Cardiac fibroblast (primary cell): ENCODE measurements at places on chromosomes 5 and 9.

- DNase-seq, result no peak
Measured at GRCh38 chr5:128965011-128965637, at the start of gene SLC27A6. Gene SLC27A6, plus strand, starts transcription at chr5:128965488. Its CDS starts 650 bp downstream, at chr5:128966138.

GRCh38 chr9:112072721-112073638 is 102.1 kb downstream of the SUSD1 start:
- peak; percentile 94 for DNase-seq

DNA sequence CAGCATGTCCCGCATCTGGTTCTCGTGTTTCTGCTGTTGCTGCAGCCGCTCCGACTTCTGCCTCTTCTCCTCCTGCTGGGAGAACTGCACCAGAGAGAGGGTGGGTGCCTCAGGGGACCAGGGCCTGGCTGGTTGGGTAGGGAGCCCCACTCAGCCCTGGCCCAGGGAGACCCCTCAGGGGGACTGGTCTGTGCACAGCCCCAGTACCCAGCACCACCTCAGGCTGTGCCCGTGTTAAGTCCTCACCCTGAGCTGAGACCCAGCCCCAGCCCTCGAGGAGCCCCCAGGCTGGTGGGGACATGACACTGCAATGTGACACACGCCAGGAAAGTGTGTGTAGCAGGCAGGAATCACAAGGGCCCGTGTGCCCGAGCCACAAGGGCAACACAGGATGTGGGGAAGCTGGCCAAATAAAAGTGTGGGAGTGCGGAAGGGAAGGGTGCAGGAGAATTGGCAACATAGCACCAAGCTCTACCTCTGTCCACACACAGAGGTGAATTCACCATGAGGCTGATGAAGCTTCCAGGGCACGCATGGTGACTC is 48.2 kb upstream of the FBXW11 start:
- no peak for DNase-seq

DNA sequence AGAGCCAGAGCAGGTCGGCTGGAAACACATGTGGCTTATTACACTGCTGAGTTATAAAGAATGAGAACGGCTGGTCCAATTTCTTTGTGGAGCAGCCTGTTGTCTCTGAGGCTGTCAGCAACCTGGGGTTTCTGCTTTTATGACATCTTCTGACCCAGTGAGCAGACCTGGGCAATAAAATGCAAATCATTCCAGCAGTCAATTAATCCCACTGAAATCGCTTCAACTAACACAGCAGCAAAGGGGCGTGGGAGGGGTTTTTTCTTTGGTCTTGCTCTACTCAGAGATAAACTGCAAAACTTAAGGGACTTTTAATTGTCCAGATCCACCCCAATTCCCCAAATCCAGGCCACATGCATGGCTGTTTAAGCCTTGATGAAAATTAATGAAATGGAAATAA is 215.7 kb downstream of the SLIT3 start:
- DNase-seq, result no peak

- peak; percentile 13 for DNase-seq
Measured at GRCh38 chr5:139295346-139296057, 2.0 kb downstream of the MATR3 start.

GRCh38 chr9:137077758-137078693 is 709 bp downstream of the UAP1L1 start:
- no peak for DNase-seq

- DNase-seq, result peak; percentile 80
Measured at GRCh38 chr5:169164481-169164925, 136.4 kb downstream of the SLIT3 start.

DNA sequence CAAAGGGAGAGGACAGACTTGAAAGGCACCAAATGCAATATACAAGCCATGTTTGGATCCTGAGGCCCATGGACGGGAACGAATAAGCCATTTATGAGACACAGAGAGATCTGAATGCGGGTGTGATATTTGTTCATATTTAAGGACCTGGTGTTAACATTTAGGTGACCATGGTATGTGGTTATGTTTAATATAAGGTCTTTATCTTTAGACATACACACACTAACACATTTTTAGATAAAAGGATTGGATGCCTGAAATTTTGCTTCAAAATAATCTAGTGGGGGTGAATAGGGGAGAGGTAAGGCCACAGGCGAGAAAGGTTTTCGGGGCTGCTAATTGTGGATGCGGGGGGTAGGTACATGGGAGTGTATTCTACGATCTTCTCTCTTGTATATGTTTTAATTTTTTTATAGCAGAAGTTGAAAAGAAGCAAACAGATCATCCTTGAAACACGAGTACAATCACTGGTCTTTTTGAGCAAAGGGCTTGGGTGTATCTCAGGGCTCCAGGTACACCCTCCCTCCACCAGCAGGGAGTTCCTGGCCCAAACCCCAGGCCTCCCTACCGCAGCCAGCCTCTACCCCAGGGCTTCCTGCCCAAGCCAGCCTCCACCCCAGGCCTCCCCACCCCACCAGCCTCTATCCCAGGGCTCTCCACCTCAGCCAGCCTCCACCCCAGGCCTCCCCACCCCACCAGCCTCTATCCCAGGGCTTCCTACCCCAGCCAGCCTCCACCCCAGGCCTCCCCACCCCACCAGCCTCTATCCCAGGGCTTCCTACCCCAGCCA is 12.2 kb downstream of the AKNA start:
- no peak for DNase-seq

GRCh38 chr5:6861036-6861435 is 147.8 kb downstream of the TENT4A start:
- DNase-seq, result no peak

- no peak for DNase-seq
Measured at GRCh38 chr5:95686651-95687050, 3.9 kb upstream of the SPATA9 start.

DNA sequence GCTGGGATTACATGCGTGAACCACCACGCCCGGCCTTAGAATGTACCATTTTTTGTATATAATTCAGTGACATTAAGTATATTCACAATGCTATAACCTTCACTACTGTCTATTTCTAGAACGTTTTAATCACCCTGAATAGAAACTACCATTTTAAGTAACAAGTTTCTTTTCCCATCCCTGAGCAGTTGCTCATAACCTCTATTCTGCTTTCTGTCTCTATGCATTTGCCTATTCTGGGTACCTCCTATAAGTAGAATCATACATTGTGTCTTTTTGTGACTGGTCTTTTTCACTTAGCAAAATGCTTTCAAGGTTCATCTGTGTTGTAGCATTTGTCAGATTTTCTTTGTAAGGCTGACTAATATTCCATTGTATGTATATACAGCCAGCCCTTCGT is 39.9 kb downstream of the DDX46 start:
- no peak for DNase-seq

- peak; percentile 18 for DNase-seq
Measured at GRCh38 chr5:10726179-10726912, 34.7 kb downstream of the DAP start.

DNA sequence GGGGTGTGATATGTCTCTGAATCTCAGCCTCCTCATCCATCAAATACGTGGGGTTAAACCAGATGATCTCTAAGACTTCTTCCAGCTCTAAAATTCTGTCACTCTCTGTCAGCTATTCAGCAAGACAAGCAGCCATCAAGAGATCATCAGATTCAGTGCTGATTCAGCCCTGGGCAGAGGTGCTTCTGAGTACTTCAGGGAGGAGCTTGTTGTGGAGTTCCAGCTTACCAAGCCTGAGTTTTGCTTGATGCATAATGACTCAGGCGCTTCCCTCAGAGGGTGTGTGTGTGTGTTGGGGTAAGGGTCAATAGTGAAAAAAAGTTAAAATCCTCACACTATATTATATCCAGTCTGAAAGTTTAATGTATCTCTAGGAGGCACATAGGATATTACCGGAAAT is 29.6 kb upstream of the TAF1L start:
- DNase-seq, result peak; percentile 8

GRCh38 chr5:108503986-108504385 is 122.1 kb upstream of the FBXL17 start:
- no peak for DNase-seq

DNA sequence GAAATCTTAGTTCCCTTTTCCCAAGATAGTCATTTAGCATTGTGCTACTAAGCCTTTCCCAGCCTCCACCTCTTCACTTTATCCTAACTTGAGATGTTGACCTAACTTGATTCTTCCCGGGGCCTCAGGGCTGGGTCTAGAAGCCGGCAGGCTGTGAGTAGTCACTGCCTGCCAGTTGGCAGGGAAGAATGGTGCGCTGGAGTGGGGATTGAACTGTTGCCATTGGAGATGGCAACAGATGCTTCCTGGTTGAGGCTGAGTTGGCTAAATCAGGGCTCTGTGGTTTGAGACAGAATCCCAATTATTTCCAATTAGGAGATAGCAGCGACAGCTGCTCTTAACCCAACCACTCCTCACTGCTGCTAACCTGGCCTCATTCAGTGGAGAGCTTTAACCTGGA is 343.1 kb downstream of the BRINP1 start:
- DNase-seq, result no peak

DNA sequence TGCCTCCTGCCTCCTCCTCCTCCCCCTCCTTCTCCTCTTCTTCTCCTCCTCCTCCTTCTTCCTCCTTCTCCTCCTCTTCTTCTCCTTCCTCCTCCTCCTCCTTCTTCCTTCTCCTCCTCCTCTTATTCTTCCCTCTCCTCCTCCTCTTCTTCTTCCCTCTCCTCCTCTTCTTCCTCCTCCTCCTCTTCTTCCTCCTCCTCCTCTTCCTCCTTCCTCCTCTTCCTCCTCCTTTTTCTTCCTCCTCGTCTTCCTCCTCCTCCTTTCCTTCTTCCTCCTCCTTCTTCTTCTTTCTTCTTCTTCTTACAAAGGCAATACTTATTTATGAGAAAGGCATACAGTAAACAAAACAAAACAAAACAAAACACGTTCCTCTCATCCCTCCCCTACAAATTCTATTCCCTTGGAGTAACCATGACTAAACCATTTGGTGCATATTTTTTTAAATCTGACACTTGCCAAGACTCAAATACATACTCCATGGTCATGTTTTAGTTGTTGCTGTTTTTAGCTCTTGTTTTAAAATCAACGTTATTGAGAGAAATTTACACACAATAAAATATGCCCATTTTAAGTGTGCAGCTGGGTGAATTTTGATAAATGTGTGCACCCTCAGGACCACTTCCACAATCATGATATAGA is 135.6 kb downstream of the FOXD1 start:
- peak; percentile 30 for DNase-seq

DNA sequence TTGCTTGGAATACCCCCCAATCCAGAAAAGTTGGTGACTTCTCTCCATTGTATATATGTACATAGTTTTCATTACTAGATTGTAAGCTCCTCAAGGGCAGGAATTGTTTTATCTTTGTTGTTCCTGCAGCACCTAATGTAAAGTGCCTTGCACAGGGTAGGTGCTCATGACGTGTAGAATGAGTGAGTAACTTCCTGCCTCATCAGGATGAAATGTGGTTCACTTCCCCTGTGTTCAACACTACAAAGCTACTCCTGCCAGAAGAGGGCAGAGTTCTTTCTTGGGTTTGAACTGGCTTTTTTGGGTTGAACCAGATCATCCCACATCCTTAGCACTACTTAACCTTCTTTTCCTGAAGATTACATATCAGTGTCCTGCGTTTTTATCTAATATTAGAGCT is 23.9 kb downstream of the GTF3C4 start:
- peak; percentile 11 for DNase-seq

- no peak for DNase-seq
Measured at GRCh38 chr5:139531772-139532169, 29.4 kb upstream of the UBE2D2 start.

DNA sequence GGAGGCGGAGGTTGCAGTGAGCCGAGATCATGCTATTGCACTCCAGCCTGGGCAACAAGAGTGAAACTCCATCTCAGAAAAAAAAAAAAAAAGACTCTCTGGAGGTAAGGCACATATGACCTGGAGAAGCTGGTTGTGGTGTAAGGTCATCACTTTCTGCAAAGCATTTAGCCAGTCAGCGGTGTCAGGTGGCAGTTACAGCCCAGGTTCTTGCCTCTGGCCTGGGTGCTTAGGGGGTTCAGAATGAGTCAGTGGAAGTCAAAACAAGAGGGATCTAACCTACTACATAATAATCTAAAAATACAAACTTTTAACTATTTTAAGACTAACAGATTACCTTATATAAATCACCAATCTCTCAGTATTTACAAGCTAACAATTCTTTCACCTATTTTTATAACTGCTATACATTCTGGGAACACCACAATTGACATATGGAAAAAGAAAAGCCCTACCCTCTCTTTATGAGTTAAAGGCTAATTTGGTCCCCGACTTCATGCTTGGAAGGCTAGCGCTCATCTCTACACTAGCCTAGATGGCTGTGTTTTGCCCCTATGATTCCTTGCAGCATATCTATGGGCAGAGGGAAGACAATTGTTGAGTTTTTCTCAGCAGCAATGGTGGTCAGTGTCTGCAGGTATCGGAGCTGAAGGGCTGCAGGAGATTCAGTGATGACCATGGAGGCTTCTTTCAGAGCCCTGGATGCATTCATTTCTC is 29.2 kb downstream of the STOM start:
- DNase-seq, result no peak

DNA sequence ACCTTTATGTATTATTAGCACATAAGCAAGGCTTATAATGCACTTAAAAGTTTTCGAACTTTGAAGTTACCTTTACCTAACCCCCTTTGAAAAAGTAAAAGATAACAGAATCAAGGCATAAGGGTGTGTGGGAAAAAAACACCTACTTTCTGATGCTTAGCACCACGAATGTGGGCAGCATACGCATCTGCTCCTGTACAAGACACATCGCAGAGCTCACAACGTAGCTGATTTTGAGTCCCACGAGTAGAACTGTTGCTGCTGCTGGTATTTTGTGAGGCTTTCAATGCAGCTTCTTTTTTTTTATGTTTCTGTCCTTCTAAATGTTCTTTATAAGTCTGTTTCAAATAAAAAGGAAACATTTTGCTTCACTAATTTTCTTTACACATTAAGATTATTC is 40.8 kb downstream of the ZFR start:
- no peak for DNase-seq

GRCh38 chr5:470961-471749 is 28.2 kb downstream of the EXOC3 start:
- DNase-seq, result no peak

- DNase-seq, result peak; percentile 57
Measured at GRCh38 chr9:3043369-3043768, 199.5 kb upstream of the PUM3 start.

DNA sequence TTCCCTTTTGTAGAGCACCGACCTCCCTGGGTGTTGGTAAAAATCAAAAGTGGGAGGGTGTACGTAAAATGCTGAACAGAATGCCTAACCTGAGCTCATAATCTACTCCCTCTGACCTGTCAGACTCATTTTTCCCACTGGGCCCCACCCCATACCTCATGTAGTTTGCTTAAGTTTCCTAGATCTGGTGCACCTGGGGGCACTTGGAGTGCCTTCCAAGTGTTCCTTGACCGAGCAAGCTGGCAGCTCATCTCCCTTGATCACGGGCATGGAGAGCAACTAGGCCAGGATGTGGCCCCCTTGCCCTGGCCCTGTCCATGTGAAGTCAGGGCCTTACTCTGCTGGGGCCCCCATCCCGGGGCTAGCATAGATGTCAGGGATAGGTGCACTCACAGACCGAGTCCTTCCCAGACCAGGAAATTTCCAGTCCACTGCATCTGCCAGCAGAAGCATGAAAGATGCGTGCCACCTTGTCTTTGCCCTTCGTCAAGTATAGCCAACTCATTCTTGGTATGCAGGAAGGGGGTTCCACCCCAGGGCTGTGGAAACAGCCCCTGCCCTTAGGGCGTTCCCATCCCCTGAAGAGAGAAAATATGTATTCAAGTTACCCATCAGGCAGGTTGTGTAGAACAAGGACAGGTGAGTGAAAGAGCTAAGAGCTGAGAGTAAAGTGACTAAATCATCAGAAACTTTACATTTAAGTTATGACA is 41.9 kb downstream of the SLC22A5 start:
- DNase-seq, result no peak
